Adrenal gland (tissue), 19 donors: ENCODE measurements at places on chromosomes 1 and 21. TPM values are rescaled to one million over a fixed set of nuclear protein-coding genes. Genes with fewer than 3 reads are reported as not detected.
A peak's percentile ranks its signal among the peaks of the same experiment; 100 is the strongest.

DNA sequence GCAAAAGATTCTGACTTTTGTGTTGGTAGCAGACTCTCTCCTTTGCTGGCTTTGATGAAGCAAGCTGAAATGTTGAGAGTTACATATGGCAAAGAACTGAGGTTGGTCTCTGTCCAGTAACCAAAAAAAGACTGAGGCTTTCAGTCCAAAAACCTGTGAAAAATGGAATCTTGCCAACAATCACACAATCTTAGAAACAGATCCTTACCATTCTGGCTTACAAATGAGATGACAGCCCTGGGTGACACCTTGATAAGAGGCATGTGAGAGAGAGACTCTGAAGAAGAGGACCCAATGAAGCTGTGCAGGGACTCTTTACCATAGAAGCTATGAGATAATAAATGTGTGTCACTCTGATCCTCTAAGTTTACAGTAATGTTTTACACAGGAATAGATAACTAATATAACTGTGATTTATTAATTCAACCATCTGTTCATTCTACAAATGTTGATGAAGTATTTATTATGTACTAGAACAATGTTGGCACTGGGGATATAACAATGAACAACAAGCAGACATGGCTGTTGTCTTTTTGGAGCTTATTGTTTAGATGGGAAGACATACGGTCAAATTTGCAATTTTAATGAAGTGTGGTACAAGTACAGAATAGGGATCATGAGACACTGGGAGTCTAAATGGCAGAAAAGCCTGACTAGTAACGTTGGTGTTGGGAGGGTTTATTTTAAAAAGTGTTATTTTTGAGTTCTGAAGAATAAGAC lies 251.0 kb downstream of the OLFM3 start:
- H3K36me3 ChIP-seq: no peaks in the 10 kb centered on the region
- no peak for DNase-seq
- H3K4me3 ChIP-seq: no peak overlapping the region
- H3K4me1 ChIP-seq: no peaks in the 10 kb centered on the region
- no peaks in the 10 kb centered on the region for H3K27me3 ChIP-seq
- H3K27ac ChIP-seq: no peak overlapping the region

GRCh38 chr1:231751415-231751814 lies 124.8 kb downstream of the DISC1 start:
- DNase-seq: no peak
- no peaks in the 10 kb centered on the region for H3K36me3 ChIP-seq
- no peaks in the 10 kb centered on the region for H3K27me3 ChIP-seq

C1orf105 gene
- not detected for total RNA-seq

ALPL gene
- 66.5 TPM for total RNA-seq

GRCh38 chr1:172390683-172391551 lies 29.6 kb upstream of the C1orf105 start:
- H3K27me3 ChIP-seq: no peaks in the 10 kb centered on the region
- H3K4me3 ChIP-seq: no peak overlapping the region
- no peak overlapping the region for H3K27ac ChIP-seq

SERPINC1 gene
- 0.61 TPM for total RNA-seq

GRCh38 chr1:151537112-151537511 lies 3.0 kb upstream of the TUFT1 start:
- DNase-seq: peak; percentile 36
- H3K27ac ChIP-seq: peak overlapping the region; percentile 30
- H3K4me1 ChIP-seq: peaks cover 7% of the 10 kb centered on the region
- H3K27me3 ChIP-seq: no peaks in the 10 kb centered on the region

DNA sequence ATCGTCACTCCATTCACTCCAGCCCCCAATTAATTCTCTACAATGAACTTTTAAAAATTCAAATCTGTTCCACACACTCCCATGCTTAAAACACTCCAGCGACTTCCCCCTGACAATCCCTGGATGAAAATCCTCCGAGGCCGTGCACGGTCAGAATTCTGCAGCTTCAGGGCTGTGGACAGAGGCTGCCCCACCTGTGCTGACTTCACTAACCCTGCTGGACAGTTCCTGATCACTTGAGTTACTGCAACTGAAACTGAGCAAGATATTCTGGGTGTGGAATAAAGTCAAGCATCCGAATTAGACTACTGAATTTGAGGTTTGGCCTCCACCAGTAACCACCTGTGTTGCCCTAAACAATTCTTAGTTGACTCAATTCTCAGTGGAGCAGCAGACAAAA lies 1.0 kb upstream of the JAK1 start:
- no peak overlapping the region for H3K4me3 ChIP-seq
- no peaks in the 10 kb centered on the region for H3K27me3 ChIP-seq
- peaks cover 13% of the 10 kb centered on the region for H3K4me1 ChIP-seq
- no peak overlapping the region for H3K27ac ChIP-seq
- DNase-seq: no peak

GRCh38 chr1:62045574-62045973 lies 149.1 kb upstream of the L1TD1 start:
- no peak for DNase-seq
- no peaks in the 10 kb centered on the region for H3K27me3 ChIP-seq
- H3K4me3 ChIP-seq: no peak overlapping the region
- no peaks in the 10 kb centered on the region for H3K4me1 ChIP-seq

LPGAT1 gene
- total RNA-seq: 106 TPM

DNA sequence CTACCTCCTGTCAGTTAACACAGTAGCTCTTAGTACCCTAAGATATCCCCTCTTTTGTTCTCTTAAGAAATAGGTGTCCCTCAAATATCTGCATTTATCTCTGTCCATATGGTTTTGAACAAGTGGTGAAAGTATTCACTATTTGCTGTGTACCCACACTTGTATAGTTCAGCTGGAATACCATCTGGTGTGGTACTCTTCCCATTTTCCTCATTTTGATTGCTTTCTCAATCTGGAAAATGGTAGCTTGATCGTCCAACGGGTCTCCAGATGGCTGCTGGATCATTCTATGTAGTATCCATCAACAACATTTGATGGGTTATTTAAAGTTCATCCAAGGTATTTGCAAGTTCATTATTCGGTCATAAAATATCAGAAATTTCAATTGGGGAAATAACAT lies 100.3 kb upstream of the DPYD start:
- H3K27me3 ChIP-seq: no peaks in the 10 kb centered on the region
- no peaks in the 10 kb centered on the region for H3K36me3 ChIP-seq
- H3K27ac ChIP-seq: no peak overlapping the region

SLC30A10 gene
- total RNA-seq: 0.35 TPM

DNA sequence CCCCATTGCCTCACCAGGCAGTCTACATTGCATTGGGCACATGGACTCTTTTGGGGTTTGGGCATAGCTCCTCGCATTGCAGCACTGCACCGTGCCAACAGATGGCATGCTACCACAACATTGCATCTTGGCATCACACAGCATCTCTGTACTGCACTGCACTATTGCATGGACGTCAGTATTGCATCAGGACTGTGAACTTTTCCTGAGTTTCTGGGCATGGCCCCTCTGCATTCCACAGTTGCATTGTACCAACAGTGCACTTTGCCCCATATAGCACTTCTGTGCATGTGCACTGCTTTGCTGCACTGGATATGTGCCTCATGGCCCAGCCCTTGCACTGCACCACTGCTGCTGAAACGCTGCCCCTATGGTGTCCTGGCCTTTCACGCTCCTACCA lies 9.6 kb downstream of the PTPRU start:
- H3K36me3 ChIP-seq: no peaks in the 10 kb centered on the region
- no peak overlapping the region for H3K27ac ChIP-seq
- H3K4me1 ChIP-seq: no peaks in the 10 kb centered on the region
- DNase-seq: no peak

- DNase-seq: no peak
- H3K4me1 ChIP-seq: no peaks in the 10 kb centered on the region
- no peak overlapping the region for H3K27ac ChIP-seq
- H3K36me3 ChIP-seq: no peaks in the 10 kb centered on the region
- H3K27me3 ChIP-seq: no peaks in the 10 kb centered on the region
These were observed 57.6 kb upstream of the APOBEC4 start for GRCh38 chr1:183710734-183711133.

GRCh38 chr1:22831729-22832413 lies 121.2 kb downstream of the EPHB2 start:
- DNase-seq: peak; percentile 84
- no peaks in the 10 kb centered on the region for H3K4me1 ChIP-seq

DNA sequence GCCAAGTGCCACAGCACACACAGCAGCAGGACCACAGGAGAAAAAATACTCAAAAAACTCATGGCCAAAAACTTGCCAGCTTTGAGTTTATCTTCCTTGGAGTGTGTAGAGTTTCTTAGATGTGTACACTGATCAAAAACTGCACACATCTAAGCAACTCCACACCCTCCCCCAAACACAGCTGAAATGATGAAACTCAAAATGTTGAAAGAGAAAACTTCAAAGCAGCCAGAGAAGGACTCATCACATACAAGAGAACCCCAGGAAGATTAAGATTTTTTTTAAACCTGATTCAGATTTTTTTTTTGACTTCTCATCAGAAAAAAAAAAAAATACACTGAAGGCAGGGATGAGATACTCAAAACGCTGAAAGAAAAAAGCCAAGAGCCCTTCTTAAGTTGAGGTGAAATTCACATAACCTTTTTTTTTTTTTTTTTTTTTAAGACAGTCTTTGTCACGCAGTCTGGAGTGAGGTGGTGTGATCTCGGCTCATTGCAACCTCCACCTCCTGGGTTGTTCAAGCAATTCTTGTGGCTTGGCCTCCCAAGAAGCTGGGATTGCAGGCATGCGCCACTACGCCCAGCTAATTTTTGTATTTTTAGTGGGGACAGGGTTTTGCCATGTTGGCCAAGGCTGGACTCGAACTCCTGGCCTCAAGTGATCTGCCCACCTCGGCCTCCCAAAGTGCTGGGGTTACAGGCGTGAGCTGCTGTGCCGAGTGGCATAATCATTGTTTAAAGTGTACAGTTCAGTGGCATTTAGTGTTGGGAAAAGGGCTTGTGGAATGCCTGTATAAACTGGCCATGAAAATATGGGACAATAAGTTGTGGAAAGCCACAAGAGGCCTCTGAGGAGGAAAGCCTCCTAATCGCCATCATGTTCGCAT lies 20.9 kb upstream of the PDXK start:
- H3K27me3 ChIP-seq: no peaks in the 10 kb centered on the region
- DNase-seq: no peak
- no peak overlapping the region for H3K4me3 ChIP-seq
- peaks cover 10% of the 10 kb centered on the region for H3K36me3 ChIP-seq
- H3K4me1 ChIP-seq: peaks cover 8% of the 10 kb centered on the region

GRCh38 chr1:238343852-238344251 lies 453.1 kb upstream of the ZP4 start:
- no peak overlapping the region for H3K4me3 ChIP-seq
- no peak for DNase-seq
- H3K4me1 ChIP-seq: no peaks in the 10 kb centered on the region

- no peaks in the 10 kb centered on the region for H3K27me3 ChIP-seq
- H3K4me3 ChIP-seq: no peak overlapping the region
- H3K36me3 ChIP-seq: no peaks in the 10 kb centered on the region
- DNase-seq: peak; percentile 29
These were observed 485.3 kb upstream of the PTBP2 start for GRCh38 chr1:96236156-96236739.

DNA sequence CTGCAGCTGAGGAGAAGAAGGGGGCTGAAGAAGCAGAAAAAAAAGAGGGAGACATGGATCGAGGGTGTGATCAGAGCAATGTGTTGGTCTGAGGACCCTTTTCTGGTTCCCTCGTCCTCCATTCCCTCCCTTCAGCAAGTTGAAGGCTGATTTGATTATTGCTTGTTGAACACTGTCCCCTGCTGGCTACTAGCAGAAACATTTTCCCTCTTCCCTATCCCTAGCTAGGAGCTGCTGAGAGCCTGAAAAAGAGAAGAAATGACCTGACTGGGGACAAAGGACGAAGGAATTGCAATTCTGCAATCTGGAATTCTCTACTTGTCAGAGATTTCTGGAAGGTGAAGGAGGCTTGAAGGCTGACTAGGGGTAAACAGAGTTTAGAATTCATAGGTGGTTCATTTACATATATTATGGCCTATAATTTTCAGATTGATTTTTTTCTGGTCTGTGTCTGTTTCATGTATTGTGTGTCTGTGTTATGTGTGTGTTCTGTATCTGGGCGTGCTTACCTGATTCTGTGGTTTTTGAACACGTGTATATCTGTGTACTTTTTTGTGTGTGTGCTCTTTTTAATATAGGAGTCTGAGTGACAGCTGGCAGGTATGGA lies 9.8 kb downstream of the NHLH1 start:
- no peaks in the 10 kb centered on the region for H3K4me1 ChIP-seq
- H3K27me3 ChIP-seq: peaks cover 10% of the 10 kb centered on the region
- no peak overlapping the region for H3K27ac ChIP-seq
